ENCODE measurements at places on chromosomes 5 and 9.

DNA sequence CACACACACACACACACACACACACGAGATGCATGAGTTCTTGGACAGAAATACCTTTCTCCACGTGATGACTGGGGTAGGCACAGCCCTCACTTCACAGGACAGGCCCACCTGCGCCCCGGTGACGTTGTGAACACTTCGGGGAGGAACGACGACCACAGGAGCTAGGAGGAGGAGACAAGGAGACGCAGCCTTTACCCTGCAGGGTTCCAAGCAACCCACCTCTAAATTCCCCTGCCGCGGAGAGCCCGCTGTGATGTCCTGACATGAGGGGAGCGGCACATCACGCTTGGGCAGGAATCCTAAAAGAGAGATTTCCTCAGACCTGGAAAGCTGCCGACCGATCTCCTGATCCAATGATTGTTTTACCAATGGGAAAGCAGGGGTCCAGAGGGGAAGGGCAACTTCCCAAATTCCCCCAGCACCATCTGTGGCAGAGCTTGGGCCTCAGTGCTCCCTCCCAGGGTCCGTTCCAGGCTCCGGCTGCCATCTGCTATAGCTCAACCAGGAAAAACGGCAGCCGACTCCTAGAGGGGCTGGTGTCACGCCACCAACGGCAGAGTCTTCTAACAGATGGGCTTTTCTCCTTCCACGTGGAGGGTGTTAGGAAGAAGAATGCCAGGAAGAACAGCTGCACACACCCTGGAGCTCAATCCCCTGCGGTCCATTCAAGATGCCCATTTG is 10.1 kb downstream of the IGFBPL1 start:
- no peak for DNase-seq

DNA sequence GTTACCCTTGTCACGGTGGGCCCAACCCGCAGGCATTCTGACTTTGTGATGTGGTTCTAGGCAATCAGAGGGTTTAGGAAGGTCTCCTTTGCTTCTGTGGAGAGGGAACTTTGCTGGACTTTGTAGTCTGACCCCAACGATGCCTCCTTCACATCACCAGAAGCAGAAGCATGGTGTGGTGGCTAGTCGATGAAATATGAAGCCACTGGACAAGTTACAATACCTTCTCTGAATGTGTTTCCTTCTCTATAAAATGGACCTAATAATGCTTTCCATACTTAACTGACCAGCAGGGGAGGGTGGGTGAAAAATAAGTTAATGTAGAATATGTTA is 607 bp downstream of the SPEF2 start:
- DNase-seq: no peak

GRCh38 chr9:31140316-31140715 is 1244.1 kb upstream of the ACO1 start:
- DNase-seq: peak; percentile 3

- peak; percentile 11 for DNase-seq
Observed at GRCh38 chr9:69812068-69813000, 8.3 kb upstream of the CFAP95 start.

DNA sequence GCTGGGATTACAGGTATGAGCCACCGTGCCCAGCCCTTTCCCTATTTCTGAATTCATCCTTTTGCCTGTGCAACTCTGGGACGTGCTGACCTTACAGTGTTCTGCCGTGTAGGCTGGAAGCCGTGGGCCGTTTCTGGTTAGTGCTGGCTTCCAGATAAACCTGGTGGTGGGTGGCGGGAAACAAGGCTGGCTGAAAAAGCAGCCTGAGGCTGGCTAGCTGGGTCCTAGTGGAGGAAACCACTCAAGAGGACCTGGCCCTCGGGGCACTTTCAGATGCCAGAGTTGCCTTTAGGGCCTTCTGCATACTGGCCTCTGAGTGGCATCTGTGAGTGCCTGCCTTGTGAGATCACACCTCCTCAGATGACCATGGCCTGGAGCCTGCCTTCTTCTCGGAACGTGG is 26.9 kb downstream of the GALNT12 start:
- DNase-seq: no peak

GRCh38 chr9:100170556-100170955 is 71.5 kb downstream of the INVS start:
- no peak for DNase-seq

GRCh38 chr5:58970766-58971165 is 387.9 kb downstream of the RAB3C start:
- no peak for DNase-seq

GRCh38 chr5:134383980-134384697 is 12.8 kb downstream of the UBE2B start:
- DNase-seq: no peak

DNA sequence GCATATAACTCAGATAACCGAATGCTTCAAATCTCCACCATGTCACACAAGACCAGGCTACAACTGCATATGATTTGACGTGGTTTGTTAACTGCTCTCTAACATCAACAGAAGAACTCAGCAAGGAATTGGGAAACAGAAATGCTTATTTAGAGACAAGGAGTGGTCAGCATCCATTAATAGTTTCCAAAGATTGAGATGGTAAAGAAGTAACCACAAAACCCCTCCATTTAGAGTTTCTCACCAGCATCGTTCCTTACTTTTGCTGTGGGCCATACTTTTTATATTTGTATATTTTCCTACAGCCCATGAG is 25.2 kb downstream of the DPYSL3 start:
- DNase-seq: no peak

GRCh38 chr5:14266171-14266570 is 123.0 kb downstream of the TRIO start:
- no peak for DNase-seq
